NCI-H1048 (cell line): ENCODE measurements at places on chromosomes 12 and 14.

DNA sequence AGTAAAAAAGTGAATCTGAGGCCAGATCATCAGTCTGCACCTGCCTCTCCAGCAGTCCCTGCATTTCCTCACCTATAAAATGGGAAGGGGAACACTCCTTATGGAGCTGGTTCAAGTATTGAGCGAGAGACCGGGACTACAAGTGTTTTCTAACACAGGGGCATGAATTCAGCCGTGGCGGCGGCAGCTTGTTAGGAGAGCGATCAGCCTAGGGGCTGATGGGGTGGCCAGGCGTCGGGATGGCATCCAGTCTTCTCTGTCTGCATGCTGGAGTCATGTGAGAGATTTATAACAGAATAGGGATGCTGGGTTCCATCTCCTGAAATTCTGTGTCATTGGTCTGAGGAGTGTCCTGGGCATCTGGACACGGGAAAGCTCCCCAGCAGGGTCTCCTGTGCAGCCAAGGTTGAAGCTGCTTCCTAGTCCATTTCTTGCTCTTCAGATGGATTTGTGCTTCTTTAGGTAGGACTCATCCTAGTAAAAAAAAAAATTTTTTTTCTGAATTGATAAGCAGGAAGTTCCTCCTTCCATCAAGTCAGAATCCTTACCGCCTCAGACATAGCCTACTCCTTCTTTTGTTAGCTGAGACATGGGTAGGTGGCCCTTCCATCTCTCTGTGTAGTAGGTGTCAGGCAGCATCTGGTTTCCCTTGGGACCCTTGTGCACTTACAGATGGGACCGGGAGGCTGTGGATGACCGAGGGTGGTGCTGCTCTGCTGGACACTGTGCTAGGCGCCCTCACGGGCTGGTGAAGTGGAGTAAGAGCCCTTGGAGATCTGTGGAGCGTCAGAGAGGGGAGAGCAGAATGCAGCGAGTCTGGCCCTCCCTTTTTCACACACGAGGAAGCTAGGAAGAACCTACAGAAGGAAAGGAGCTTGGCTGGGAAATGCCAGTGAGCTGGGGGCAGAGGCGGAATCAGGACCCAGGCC is 146.7 kb downstream of the TSPAN9 start:
- no peak for DNase-seq

DNA sequence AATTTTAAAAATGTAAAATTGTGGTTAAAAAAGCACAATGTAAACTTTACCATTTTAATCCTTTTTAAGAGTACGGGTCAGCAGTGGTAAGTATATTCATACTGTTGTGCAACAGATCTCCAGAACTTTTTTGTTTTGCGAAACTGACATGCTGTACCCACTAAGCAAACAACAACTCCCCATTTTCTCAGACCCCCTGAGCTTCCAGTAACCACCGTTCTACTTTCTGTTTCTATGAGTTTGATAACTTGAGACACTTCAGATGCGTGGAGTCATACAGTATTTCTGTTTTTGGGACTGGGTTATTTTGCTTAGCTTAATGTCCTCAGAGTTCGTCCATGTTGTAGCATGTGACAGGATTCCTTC is 38.0 kb downstream of the CHST11 start:
- no peak for DNase-seq

- DNase-seq = no peak
Measured at GRCh38 chr12:50086148-50086547, 1.0 kb downstream of the SMARCD1 start.

DNA sequence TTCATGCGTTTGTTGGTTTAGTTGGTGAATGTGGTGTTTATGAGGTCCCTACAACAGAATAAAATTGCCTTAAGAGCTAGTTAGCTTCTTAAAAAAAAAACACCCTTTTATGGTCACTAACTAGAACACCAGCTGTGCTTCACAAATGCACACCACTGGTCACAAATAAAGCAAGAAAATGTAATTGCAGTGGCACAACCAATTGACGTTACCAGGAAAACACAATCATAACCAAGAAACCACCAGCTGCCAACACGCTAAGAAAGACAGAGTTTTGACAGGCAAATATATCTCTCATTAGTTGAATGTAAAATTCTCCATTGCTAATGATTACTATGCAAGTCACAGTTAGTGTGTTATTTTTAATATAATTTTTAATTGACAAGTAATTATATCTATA is 389.9 kb downstream of the ADAMTS20 start:
- DNase-seq = no peak

DNA sequence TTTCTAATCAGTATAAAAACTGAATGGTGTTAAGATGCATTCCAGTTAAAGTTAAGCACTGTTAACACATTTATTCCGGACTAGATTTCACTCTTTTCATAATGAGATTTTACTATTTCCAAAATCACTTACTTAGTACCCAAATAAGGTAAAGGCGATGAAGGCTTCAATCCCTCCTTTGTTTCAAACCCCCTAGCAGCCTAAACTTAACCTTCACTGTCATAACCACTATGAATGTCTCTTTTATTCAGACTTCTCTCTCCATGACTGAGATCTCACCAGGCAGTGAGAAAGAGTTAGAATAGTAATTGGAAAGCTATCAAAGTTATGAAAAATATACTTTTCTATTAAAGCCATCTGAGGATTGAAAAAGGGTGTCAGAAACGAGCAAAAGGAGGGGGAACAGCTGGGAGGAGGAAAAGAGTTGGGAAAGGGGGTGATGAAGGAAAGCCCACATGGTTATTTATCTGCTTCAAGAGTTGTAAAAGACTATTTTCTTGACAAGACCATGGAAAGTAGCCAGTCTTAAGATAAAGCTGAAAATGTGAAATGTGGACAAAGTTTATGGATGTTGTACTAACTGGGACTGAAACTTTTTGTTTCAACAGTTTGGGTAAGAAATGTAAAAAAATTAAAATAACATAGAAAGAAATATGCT is 11.7 kb downstream of the EPS8 start:
- no peak for DNase-seq

- DNase-seq = no peak
Measured at GRCh38 chr14:101196795-101197590, 293.5 kb upstream of the RTL1 start.

DNA sequence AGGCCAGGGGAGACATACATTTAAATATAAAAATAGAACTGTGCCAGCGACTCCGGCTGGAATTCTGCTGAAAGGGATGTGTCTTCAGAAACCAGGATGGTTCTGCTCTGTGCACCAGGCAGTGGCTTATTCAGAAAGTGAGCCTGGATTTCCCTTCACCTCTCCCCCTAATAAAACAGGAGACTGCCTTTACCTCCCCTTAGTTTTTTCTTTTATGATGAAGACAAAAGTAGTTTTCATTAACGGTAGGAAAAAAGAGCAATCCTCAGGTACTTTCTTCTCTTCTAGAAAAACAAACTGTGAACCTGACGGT is 346 bp downstream of the SLC7A8 start:
- no peak for DNase-seq

- no peak for DNase-seq
Measured at GRCh38 chr12:105205322-105206048, 30.5 kb downstream of the APPL2 start.

DNA sequence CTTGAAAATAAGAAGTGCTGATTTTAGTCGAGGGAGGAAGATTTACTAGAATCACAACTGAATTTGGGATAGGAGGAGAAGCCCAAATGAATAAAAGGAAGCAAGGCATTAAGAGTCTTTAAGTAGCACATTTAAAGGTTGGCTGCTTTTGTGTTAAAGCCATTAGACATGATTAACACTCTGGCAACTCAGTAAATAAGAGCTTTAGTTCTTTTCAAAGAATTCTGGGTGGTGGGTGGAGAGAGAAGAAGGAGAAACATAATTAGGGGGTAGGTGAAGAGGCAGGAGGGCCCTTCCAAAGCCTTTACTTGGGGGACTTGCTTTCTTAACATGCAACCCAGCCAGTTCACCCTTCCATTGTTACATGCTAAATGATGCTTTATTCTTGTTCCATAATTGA is 284.6 kb upstream of the SEL1L start:
- DNase-seq = no peak

DNA sequence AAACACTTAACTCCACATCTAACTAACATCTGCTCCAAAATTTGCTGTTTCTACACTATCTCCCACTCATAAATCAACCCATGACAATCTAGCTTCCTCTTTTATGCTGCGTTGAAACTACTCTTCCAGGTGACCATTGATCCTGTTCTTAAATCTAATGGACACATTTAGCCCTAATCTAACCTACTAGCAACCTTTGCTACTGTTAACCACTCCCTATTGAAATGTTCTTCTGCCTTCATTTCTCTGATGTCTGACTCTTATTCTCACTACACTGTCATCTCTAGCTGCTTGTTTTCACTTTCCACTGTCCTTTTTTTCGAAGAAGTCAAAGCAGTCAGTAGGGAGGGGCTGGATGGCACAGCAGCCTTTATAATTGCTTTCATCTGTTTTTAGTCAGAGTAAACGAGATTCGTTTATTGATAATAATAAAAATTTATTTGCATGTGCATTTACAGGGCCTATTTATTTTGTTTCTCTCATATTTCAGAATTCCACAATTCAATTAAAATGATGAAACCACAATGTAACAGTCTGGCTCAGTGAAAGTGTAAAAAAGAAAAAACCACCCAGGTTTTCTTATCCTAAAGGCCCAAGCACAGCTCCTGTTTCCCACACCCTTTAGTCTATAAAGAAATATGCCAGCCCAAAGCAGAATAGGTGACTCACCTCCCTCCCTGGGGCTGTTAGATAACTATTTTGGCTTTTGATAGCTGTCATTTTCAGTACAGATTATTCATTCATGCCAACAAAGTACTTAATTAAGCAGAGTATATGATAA is 44.9 kb downstream of the ATP2B1 start:
- no peak for DNase-seq

GRCh38 chr14:79972230-79972629 is 239.1 kb downstream of the DIO2 start:
- no peak for DNase-seq

DNA sequence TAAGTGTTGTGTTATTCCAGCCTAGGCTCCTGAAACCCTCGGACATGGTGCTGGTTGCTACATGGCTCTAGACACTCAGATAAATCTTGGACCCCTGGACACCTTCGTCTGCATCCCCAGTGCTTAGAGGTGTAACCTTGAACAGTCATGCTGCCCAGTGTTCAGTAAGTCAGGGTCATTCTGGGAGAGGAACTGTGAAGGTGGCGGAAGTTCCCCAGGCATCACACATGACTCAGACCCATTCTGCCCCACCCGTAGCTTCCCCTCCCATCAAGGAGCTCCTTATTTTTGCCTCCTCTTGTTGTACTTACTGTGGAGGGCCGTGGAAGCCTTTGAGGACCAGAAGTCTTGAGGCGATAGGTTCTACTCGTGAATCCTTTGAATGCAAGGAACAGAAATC is 18.1 kb upstream of the SSPN start:
- no peak for DNase-seq

DNA sequence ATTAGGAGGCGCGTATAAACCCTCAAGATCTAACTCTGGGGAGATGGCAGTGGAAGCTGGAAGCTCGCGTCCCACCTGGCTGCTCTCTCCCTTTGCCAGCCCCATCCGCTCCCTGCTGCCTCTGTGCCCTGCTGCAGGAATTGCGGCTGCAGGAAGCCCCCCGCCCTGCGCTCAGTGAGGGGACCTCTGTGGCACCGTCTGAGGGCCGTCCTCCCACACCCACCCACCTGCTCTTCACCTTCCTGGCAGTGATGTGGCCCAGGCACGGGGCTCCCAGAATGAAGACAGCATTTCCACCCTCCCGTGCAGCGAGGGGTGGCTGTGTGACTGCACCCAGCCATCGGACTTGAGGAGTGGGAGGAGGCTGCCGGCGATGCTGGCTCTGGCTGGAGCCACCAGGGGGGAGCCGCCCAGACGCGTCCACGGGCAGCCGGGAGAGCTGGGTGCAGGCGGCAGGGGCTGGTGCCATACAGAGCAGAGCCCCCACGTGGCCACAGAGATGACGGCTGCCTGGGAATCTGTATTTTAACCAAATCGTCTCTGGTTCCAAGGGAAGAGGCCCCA is 28.3 kb upstream of the GALNT9 start:
- no peak for DNase-seq

- DNase-seq = no peak
Measured at GRCh38 chr12:28265435-28266042, 75.3 kb downstream of the CCDC91 start.

GRCh38 chr14:61003571-61003970 is 22.5 kb downstream of the SLC38A6 start:
- DNase-seq = no peak

- DNase-seq = no peak
Measured at GRCh38 chr14:100866666-100867630, 36.6 kb downstream of the RTL1 start.

- DNase-seq = no peak
Measured at GRCh38 chr14:71729596-71729995, 202.6 kb upstream of the RGS6 start.

DNA sequence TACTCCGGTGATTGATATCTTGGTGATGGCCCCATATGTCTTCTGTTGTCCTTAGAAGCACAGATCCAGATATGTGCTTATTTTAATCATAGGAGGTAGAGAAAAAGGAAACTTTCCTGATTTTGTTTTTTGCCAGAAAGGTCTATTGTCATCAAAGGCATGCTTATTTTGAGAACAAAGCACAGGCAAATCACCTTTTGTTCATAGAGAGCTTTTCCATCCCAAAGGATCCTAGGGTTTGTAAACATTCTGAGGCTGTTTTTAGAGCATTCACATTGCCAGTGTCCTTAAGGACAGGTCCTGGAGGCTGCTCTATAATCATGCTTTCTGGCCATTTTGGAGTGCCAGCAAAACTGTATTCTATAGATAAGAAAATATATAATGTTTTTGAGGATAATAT is 148.5 kb upstream of the SEL1L start:
- no peak for DNase-seq

- DNase-seq = no peak
Measured at GRCh38 chr12:2890001-2890387, 697 bp upstream of the TULP3 start.

- no peak for DNase-seq
Measured at GRCh38 chr12:54045868-54046521, 7.6 kb upstream of the HOXC4 start.

DNA sequence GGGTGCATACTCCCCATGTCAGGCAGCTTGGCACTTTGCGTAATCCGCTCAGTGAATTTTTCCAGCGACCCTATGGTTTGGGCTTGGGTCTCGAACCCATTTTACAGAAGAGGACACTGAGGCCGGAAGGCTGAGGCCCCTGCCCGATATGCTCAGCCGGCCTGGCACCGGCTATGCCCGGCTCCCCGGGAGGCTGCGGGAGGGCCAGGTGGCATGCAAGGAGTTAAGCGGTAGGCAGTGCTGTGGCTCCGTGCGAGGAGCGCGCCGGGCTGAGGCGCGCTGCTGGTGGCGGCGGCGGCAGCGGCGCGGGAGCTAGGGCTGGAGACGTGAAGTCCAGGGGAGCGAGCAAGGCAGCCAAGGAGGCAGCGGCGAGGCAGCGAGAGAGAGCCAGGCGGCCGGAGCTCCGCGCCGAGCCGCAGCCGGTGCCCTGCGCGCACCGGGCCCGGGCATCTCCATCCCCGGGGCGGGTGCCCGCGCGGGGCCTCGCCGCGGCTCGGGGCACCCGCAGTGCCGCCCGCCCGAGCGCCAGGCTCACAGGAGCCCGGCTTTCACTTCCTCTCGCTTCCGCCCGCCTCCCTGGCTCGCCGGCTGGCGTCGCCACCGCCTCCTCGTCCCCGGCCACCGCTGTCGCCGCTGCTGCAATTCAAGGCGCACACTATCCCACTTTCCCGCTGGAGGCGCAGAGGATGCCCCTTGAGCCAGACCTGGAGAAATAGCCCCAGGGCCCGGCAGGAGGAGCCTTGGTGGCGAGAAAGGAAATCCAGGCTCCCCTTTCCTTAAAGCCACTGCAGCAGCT is at the start of gene WSCD2:
Gene WSCD2 (plus strand): TSS at position 272 of the 796 bp plus-strand sequence. CDS start 66,545 bp downstream, outside the sequence.
- DNase-seq = no peak

- DNase-seq = no peak
Measured at GRCh38 chr14:106808907-106809306, 1282.5 kb downstream of the TMEM121 start.
